Common myeloid progenitor, CD34-positive (primary cell): ENCODE measurements at places on chromosomes 5 and 9.

DNA sequence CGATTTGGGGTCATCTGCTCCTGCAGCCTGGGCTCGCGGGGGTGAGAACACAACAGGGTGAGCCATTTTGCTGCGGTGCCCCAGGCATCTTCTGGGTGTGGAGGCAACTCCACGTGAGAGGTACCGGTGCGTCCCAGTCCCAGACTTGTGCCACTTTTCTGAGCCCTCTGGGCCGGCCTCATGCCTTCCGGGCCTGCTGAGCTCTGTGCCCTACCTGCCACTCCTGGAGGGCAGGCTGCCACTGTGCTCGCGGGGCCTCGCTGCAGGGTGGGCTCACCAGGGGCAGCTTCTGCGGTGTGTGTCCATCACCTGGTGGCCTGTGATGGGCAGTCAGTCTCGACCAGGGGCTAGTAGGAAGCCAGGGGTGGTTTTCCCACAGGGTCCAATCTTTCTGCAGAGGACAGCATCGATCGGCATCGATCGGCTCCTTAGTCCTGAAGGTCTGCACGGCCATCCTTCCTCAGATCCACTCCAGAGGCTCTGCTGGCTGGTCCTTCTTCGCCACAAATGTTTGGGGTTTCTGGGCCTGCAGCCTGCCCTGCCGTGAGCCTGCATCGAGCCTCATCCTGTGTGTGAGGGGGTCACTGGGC is 22.6 kb downstream of the IRX4 start:
- no peak for DNase-seq

DNA sequence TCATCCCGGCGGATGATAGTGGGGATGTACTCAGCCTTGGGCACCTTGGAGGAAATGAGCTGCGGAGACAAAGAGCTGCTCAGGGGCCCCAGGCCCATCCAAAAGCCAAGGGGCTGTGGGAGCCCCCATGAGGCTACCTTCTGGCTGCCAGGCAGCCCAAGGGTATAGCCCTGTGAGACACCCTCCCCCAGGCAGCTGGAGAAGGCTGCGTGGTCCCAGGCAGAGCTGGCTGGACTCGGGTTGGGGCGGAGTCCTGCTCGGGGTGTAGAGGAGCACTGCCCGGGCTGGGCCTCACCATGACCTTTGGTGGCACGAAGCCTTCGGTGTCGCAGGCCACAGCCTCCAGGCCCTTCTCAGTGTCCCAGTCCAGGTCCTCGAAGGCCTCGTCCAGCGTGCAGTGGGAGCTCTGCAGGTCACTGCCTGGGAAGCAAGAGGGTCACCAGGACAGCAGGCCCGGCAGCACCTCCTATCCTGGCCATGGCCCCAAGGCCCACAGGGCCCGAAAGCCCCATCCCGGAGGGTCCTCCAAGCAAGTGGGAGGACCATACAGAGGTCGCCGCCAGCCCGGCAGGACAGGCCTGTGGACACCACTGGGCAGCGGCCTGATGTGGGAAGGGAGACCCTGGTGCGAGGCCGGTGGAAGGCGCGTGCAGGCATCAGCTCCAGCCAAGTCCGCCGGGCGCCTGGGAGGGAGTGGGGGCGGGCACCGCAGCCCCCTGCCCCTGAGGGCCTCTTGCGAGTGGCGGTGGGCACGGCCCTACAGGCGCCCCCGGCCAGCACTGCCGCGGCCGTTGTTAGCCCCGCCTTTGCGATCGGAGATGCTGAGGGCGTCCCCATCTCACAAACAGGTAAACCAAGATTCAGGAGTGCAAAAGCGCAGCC is 6.1 kb downstream of the NSMF start:
- no peak for DNase-seq

DNA sequence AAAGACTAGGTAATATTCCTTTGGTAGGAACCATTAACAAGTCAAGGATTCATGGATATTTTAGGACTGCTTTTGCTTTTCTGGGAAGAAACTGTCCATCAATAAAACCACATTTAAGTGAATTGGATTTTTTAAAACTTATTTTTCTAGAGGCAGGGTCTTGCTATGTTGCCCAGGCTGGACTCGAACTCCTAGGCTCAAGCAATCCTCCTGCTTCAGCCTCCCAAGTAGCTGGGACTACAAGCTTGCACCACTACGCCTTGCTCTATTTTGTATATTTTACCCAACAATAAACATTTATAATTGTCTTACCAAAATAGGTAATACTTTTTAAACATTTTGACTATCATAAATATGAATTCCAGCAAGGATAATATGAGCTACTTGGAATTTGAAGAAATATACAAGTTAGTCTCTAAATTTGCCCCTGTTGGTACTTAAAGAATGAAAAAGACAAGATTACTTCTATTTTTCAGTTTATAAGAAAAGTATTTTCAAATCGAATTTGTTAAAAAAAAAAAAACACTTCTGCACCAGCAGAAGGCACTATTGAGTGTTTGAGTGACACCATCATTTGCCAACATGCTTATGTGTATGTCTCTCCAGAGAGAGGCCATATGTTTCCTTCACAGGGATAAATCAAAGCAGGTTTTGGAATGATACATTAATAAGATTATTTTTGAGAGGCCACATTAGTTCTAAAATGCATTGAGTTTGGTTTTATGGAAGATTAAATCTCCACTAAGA is 60.0 kb upstream of the CARTPT start:
- peak; percentile 2 for DNase-seq

GRCh38 chr9:68744426-68744825 is 39.4 kb downstream of the PIP5K1B start:
- DNase-seq = peak; percentile 69

- no peak for DNase-seq
Measured at GRCh38 chr5:108102463-108102862, 279.4 kb downstream of the FBXL17 start.

GRCh38 chr9:23682891-23683431 is 143.1 kb downstream of the ELAVL2 start:
- no peak for DNase-seq

- no peak for DNase-seq
Measured at GRCh38 chr5:81208904-81209303, 24.2 kb upstream of the CKMT2 start.

DNA sequence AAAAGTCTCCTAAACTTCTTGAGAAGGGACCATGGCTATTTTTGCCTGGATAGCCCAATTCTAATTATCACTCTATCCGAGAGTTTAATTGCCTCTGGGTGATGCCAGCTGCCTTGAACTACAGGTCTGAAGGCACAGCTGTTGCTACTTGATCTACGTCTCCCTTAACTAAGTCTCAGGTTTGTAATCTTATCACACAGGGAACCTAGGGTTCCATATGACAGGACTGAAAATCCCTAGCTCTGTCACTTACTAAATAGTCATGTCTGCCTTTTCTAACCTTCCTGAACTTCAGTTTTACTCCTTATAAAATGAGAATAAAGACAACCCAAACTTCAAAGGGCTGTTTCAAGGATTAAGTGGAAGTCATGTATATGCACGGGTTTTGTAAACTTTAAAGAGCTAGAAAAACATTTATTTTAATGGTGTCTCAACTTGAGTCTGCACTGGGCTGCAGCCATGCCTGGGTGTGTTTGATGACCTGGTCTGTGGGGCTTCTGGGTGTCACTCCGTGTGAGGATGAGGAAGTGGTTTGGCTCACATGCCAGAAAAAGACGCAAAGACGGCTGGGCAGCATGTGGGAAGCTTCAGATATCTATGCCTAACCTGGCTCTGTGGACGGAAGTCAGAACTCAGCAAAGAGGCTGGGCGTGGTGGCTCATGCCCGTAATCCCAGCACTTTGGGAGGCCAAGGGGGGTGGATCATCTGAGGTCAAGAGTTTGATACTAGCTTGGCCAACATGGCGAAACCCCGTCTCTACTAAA is 129.3 kb upstream of the SLC44A1 start:
- DNase-seq = peak; percentile 92

- no peak for DNase-seq
Measured at GRCh38 chr5:136166909-136167308, 26.1 kb downstream of the SMIM32 start.

DNA sequence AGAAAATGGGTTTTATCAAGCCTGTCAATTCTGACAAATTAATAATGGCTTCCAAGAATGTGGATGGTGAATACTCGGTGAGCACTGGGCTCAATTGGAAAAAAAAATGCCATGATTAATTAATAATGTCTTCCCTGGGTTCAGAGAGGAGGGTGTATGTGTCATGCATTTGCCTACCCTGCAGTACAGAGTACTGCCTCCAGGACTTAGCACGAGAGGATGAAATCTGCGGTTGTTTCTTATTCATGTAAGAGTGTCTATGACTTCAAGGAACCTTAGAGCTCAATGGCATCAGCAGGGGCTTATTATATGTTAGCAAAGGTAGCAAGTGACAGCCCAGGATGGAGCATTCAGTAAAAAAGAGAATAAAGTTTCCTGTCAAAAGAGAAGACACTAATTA is 132.7 kb downstream of the GRIA1 start:
- DNase-seq = no peak

DNA sequence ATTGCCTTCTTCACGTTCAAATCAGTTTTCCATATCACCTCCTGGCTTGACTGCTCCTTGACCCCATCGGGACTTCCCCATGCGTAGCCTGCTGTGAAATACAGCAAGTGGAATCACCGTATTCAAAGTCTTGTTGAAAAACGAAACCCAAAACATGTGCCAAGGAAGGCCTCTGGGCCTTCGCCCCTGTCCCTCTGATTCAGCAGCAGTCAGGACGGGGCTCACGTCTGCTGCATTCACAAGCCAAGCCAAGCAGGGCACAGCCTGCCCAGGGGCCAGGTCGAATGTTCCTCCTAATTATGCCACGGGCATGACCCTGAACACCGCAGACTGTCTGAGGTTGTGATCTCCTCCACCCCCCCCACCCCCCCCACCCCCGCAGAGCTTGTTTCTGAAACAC is 960 bp upstream of the CTNND2 start:
- peak; percentile 20 for DNase-seq

DNA sequence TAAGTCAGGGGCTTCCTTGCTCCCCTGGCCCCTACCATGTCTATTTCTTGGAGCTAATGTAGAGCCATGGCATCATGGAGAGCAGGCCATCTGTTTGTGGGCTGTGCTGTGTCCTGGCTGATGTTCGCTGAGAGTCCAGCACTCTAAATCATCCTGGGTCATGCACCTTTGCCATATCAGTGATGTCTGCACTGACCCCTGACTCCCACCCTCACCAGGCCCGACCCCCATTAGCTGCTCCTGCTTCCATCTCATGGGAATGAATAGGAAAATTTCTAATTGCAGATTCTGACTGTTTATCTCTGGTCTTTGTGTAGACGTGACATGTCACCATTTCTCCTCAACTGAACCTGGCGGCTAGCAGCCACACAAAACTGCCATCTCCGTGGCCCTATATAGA is 236.9 kb downstream of the NSG2 start:
- DNase-seq = no peak

DNA sequence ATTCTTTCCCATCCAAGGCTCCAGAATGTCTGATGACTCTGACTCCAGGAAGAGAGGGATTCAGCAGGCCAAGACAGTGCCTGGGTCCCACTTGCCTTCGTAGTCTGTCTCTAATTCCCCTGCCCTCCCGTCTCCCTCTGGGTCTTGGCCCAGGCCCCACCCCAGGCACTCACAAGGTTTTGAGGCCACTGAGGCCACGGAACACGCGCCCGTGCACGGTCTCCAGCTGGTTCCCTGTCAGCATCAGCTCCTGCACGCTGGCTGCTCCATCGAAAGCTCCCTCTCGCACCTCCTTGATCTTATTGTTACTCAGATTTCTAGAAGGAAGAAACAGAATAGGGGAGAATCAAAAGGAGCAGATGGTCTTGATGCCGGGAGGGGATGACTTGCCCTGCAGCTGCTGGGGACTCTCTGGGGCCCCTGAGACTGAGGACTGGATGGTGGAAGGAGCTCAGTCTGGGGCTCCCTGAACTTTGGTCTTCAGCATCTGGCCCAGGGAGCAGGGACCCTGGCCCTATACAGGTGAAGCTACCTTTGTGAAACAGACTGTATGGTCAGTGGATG is 174.6 kb upstream of the PANK3 start:
- no peak for DNase-seq

- no peak for DNase-seq
Measured at GRCh38 chr9:110710420-110710819, 41.8 kb downstream of the MUSK start.

GRCh38 chr5:59390074-59390659 is 503.4 kb downstream of the PDE4D start:
- peak; percentile 30 for DNase-seq

GRCh38 chr9:89284076-89284475 is 26.9 kb upstream of the CKS2 start:
- no peak for DNase-seq

DNA sequence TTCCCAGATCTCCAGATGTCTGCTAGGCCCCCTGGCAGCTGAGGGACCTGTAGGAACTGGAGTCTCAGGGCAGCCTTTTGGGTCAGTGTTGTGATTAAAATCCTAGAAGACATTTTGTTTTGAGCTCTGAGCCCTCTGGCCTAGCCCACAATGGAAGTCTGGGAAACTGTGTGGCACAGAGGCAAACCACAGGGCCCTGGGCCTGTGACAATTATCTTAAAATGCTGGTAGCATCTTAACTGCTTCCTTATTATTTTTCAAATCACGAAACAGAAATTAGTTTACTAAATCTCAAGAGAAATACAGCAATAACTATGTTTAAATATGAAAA is 125.5 kb downstream of the STARD4 start:
- DNase-seq = no peak

GRCh38 chr9:26170190-26170589 is 491.9 kb upstream of the TUSC1 start:
- no peak for DNase-seq

DNA sequence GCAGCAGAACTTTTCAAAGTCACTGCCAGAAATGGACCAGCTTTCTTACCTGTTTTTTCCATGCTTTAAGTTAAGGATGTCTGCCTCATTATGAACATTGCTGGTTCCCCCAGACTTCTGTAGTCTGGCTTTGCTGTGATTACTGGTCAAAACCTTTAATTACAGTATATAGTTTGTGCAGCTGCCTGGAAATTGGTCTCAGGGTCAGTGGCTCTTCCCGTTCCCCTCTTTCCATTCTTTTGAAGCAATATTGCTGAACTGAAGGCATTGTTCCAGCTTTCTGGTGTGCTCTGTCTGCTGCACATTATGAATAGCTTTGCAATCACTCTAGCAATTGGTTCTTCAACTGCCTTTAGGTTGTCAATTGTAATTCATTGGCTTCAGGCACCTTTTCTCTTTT is 206.5 kb downstream of the ARL15 start:
- DNase-seq = no peak
